Mesenteric fat pad (tissue), 1 donor: ENCODE measurements at places on chromosomes 11 and 22. TPM values are rescaled to one million over a fixed set of nuclear protein-coding genes. Genes with fewer than 3 reads are reported as not detected.

DDI1 gene
- total RNA-seq: not detected

CTSC gene
- total RNA-seq: 265 TPM

CD3E gene
- total RNA-seq: 2.2 TPM

AMBRA1 gene
- 22.3 TPM for total RNA-seq

DNA sequence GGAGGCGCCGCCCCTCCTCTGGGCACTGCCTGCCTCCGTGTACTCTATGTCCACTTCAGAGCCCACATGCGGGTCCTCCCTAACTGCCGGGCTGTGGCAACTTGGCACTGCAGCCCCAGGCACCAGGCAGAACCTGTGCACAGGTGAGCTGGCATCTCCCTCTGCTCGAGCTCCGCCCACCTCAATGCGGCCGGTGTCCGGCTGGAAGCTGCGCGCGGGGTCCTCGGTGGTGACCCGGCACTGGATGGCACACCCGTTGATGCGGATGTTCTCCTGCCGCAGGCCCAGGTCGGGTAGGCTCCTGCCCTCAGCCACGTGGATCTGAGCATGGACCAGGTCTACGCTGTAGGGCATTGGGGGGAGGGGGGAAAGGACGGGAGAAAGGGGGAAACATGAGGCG lies 9.1 kb downstream of the LRFN4 start:
- DNase-seq: no peak

GRCh38 chr11:67510023-67510345 lies 2.0 kb upstream of the CDK2AP2 start:
- DNase-seq: no peak

DNA sequence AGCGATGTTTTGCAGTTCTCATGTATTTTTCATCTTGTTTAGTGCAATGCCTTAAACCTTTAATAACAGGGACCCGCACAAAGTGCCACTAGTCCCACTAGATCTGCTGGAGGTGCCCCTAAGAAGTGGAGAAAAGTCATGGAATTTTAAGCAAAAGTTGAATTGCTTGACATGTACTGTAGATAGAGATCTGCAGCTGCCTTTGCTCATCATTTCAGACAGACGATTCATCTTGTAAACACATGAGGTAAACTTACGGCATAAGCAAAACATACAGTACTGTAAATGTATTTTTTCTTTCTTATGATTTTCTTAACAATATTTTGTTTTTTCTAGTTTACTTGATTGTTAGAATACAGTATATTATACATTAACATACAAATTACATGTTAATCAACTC lies 295.6 kb downstream of the CASP12 start:
- DNase-seq: no peak

GRCh38 chr11:61792310-61793082 lies at the start of the genes FEN1 and TMEM258:
Gene FEN1, plus strand, starts transcription at chr11:61792911. Its CDS starts 2,451 bp downstream, at chr11:61795362.
Gene TMEM258, minus strand, starts transcription at chr11:61792599. Its CDS starts 41 bp downstream, at chr11:61792558.
- DNase-seq: peak; percentile 96

- DNase-seq: no peak
These were observed 144.1 kb downstream of the BBOX1 start for GRCh38 chr11:27184458-27185312.

- no peak for DNase-seq
These were observed 655.1 kb upstream of the ARHGAP42 start for GRCh38 chr11:100031973-100032372.

DNA sequence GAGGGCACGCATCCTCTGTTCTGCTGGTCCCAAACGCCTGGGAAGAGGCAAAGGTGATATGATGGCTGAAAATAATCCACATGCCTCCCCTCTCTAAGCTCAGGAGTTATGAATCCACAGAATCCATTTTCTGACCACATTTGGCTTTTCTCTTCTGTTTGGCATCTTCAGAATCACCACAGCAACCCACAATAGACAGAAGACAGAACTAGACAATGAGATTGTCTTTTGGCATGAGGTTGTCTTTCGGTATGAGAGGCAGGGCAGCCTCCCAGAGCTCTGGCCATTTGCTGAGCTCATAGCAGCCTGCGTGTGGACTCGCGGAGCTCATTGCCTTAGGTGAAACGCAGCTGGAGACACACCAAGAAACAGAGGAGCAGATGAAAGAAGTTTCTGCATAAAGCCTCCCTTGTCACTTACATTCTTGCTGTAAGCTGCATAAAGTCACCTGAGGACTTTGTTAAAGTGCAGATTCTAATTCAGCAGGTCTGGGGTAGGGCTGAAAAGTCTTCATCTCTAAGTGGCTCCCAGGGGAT lies 868.0 kb downstream of the NTM start:
- no peak for DNase-seq

DNA sequence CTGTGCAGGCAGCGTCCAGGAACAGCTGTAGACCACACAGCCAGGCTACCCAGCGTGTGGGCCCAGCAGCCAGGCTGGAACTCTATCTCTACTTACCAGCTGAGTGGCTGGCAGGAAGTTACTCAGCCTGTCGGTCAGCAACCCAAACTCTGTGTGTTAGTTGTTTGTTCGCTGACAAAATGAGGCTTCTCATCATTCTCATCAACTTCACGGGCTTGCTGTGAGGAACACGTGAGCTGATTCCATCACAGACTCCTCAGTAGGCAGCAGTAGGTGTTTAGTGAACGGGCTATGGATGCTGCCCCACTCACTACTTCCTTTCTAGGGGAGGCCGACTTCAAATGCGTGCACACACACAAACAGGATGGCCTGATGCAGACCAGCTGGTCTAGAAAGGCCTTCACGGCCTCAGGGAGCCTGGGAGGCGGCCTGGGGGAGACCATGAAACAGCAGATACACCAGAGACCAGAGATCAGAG lies 830 bp upstream of the SPDYC start:
- no peak for DNase-seq
